ENCODE measurements at places on chromosomes 6 and 20.
A peak's percentile ranks its signal among the peaks of the same experiment; 100 is the strongest.

- DNase-seq: no peak
These were observed 11.2 kb downstream of the MUCL3 start for GRCh38 chr6:30951907-30952469.

DNA sequence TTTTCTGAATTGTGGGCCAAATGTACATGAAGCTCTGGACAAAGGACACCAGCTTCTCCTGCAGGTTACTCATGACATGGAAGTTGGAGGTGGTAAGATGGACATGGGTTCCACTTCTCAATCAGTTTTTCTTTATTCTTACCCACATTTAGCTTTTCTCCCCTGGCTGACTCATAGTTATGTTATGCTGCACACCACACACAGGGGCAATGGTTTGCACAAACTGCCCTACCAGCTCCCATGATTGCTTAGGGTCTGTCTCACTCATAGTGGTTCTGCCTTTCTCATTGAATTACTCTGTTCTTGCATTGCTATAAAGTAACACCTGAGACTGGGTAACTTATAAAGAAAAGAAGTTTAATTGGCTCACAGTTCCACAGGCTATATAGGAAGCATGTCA is 4.5 kb upstream of the CD109 start:
- DNase-seq: peak; percentile 43

- no peak for DNase-seq
These were observed 406 bp upstream of the WFDC5 start for GRCh38 chr20:45115386-45115774.

- DNase-seq: no peak
These were observed 114.3 kb upstream of the DST start for GRCh38 chr6:56756791-56757587.

DNA sequence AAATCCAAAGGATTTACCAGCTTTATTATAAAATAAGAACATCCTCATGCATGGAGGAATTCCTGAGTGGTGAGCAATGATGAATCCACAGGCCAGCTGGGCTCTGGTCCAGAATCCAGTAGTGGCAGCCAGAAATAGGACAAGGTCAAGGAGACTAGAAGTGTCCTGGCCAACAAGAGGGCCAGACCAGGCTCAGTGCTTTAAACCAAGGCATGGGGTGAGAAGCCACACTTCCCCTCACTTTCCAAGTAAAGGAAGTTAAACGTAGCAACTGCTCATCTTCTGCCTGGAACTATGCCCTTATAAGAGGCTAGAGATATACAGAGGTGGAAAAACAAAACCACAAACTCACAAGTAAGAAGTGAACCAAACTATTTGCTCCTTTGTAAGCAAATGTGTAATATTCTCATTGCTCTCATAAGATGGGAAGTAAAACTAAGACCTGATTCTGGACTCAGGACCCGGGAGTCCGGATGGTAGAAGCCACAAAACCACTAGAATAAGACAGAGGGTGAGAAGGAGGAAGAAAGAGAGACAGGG is 253.2 kb downstream of the UST start:
- DNase-seq: peak; percentile 62

DNA sequence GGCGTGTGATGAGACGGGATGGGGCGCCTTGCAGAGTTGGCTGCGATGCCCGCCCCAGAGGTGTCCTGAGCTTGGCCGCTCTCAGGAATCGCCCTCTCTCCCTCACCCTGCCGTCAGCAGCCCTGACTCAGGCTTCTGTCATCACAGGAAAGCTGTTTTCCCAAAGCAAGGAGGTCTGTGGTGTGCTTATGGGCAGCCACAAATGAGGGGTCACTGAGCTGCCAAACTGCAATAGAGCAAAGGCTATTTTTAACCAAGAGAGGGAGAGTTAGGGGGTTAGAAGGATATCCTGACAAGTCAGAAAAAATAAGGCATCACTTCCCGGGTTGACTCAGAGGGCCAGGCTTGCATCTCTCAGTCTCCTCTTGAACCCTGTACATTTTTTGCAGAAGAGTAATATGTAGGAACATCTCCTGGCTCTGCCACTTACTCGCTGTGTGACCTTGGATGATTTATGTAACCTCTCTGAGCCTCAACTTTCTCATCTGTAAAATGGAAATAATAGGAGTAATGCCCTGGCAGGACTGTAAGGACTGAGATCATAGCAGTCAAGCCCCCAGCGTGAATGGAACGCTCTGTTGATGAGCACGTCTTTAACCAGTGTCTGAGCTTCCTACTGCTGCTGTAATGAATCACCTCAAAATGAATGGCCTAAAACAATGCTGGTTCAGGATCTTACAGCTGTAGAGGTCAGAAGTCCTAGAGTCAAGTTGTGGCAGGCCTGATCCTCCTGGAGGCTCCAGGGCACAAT is 181.9 kb downstream of the NFATC2 start:
- DNase-seq: peak; percentile 92

Data from mammary epithelial cell (primary cell).